Epithelial cell of prostate (primary cell): ENCODE measurements at places on chromosomes 3 and 15.

DNA sequence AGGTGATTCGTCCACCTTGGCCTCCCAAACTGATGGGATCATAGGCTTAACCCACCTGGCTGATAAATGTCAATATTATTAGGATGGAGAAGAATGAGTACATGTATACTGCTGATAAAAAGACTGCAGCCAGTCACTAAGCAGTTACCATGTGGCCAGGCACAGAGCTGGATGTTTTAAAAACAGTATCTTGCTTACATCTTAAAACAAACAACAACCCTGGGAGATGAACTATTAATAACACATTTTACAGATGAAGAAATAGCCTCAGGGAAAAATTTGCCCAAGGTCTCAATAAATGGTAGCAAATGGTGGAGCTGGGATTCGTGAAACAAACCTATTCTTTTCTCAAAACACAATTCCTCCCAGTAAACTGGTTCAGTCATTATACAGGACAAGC, 18.1 kb downstream of the IL17RD start:
- no peak for DNase-seq

DNA sequence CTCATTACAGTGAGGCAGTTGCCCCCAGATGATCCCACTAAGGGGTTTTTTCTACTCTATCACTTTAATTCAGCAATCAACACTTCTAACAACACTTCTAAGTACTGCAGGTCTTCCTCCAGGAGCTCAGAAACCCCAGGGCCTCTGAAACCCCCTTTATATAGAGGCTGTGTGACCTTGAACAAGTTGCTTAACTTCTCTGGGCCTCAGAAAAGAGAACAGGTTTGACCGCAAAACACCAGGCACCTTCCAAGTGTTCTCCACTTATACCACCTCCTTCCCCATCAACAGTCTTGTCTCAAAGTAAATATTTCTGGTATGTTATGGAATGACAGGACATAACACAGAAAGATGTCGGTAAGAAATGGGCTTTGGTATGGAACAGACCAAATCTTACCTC, 85.7 kb upstream of the WNT5A start:
- DNase-seq = no peak

DNA sequence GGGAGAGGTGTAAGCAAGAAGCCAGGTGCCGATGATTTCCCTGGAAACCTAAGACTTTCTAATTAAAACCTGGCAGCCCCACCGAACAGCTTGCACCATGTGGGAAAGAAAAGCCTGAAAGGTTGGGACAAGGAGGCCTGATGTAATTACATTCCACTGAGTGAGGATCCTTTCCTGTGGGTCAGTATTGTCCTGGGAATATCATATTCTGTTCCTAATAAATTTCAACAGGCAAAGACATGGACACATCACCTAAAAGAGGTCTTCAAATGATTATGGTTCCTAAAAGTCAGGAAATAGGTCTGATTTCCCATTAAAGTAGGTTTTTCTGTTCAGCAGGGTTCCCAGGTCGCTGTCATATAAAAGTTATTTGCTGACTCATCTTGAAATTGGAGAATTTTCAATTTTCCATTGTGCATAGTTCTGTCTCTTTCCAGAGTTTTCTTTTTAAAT, 58.5 kb downstream of the DUT start:
- no peak for DNase-seq

DNA sequence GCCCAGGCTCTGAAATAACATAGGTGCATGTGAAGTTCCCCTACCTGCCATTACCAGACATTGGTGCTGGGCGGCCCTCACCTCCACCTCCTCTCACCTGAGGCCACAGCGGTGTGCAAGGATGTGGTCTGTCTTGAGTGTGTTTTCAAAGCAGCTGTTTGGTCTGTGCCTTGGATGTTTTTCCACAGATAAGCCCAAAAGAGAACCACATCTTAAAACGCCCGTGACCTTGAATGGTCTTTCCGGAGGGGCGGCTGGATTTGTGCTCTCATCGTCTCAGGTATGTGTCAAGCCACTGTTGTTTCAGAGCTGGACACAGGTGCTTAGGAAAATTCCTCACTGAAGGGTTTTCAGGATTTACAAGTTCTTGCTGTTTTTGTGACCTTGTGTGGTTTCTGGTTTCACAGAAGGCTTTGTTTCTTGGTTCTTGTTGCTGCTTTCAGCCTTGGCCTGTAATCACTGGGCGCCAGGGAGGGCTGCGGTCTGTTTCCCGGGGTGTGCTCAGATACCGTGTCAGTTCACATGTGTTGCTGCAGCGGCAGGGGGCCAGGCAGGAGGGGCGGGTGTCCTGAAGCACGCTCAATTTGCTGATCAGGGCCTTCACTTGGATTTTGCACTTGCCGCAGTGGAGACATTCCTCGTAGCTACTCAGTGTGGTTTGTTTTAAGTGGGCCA, 128.4 kb downstream of the IGF1R start:
- no peak for DNase-seq

DNA sequence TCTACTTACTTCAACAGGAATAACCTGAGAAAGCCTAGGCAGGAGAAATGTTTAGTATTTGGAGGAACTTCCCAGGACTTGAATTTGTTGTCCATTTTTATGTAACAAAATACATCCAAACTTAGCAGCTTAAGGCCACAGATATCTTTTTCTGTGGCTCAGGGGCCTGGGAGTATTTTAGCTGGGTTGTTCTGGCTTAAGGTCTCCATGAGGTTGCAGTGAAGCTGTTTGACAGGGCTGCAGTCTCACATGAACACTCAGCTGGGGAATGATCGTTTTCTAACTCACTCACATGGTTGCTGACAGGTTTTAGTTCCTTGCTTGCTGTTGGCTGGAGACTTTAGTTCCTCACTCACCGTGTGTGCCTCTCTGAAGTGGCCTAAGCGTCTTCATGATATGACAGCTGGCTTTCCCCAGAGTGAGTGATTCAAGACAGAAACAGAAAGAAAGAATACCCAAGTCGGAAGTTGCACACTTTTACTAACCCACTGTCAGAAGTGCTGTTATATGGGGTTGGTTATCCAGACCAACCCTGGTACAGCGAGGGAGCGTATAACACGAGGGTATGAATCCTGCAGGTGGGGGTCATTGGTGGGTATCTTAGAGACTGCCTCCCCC, 229.7 kb upstream of the TBL1XR1 start:
- DNase-seq = no peak

DNA sequence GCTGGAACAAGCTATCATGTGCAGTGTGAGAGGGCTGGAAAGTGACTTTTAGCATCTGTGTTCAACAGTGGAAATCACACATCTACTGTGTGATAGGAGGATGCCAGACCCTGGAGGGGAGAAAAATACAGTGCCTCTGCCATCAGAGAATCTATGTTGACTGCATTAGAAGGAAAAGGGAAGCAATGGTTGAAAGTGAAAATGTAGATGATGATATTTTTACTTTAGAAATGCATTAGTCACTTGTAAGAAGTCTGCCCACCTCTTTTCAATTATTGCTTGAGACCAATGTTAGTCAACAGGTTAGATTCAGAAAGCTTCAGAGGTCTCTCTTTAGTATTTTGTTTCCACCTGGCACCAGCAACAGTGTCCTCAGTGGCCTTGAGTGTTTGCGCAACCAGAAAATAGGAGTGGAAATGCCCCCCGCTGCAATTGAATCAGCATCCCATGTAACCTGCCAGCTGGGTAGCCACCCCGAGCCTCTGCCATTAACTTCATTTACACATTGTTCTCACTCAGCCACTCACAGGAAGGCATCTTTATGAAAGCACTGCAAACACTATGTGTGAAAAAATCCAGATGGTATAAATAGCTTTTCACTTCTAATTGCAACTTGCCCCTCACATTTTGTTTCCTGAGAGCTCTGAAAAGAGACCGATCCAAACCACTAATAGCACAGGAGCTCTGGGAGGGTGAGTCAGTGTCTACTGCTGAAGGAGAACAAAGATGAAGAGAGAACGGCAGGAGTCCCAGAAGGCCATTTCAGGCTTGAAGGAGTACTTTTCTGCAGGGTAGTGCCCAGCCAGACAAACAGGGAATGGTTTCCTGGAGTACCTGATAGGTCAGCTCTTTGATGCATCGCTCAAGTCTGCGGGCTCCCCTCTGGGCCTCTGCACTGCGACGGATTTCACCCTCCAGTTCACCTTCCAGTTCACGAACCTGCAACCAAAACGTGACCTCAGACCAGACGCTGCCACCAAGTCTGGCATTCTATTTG, 92.1 kb downstream of the HHLA2 start:
- DNase-seq = no peak

GRCh38 chr3:66642484-66642883, 141.7 kb upstream of the LRIG1 start:
- no peak for DNase-seq
